Activated CD8-positive, alpha-beta memory T cell treated with anti-CD3 and anti-CD28 coated beads for 1 hour (primary cell): ENCODE measurements at places on chromosomes 12 and 14.

- DNase-seq: no peak
Measured at GRCh38 chr12:77816196-77816595, 14.5 kb upstream of the NAV3 start.

DNA sequence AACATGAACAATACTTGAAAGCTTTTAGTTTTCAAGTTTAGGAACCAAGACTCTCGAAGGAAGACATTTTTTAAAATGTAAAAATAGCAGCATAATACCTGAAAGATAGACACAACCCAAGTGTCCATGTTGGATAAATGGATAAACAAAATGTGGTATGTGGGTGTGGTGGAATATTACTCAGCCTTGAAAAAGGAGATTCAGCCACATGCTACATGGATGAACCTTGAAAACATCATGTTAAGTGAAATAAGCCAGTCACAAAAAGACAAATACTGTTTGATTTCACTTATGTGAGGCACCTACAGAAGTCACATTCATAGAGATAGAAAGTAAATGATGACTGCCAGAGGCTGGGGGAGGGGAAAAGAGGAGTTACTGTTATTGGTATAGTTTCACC is 228.7 kb downstream of the FBXL14 start:
- DNase-seq: no peak

GRCh38 chr14:90061685-90062126 is at the start of gene KCNK13:
KCNK13 (plus strand) TSS chr14:90061994; CDS start chr14:90062206, 212 bp downstream.
- no peak for DNase-seq

GRCh38 chr14:88668448-88669116 is 105.7 kb downstream of the ZC3H14 start:
- DNase-seq: no peak

DNA sequence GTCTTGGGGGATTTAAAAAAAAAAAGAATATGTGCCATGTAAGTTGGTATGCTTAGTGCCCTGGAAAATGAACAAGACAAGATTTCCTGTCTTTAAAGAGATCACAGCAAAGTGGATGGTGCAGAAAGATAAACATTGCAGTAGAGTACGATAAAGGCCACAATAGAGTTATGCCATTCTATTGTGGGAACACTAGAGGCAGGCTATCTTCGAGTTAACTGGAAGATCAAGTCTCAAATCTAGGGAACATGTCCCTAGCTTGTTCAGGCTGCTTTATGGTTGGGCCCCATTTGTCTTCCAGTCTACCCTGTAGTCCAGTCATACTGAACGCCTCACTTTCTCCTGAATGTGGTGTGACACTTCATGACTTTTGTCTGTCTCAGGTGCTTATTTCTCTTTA is 18.7 kb upstream of the CCT2 start:
- DNase-seq: no peak

- no peak for DNase-seq
Measured at GRCh38 chr14:68510201-68511128, 282.4 kb downstream of the ZFP36L1 start.

- DNase-seq: no peak
Measured at GRCh38 chr12:39081910-39082309, 176.5 kb upstream of the CPNE8 start.

DNA sequence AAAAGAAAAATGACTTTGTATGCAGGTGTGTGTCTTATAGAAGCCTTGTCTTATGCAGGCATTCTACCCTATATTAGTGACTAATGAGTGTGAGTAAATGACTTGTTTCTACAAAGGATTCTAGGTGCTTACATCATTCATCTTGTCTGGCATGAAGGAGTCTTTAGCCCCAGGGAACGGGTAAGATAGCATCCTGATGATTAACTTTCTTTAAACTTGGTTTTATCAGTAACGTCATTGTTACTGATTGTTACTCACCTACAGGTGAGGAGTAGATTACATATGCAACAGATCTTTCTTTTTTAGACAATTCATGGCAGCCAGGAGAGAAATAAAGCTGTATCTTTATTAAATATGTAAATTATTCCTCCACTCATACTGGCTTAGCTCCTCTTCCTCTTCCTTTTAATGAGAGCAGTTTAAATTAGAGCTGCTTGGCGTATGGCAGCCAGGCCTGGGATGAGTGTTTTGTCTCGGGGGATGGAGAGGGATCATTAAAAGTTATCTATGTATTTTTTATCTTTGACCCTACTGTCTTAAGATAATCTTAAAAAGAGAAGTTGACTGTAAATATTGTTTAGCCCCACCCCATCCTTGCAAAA is 57.2 kb upstream of the ATP2A2 start:
- no peak for DNase-seq

GRCh38 chr12:48768147-48768546 is 20.7 kb downstream of the ADCY6 start:
- no peak for DNase-seq

- no peak for DNase-seq
Measured at GRCh38 chr14:64303471-64303917, 9.3 kb upstream of the ESR2 start.

GRCh38 chr12:30461026-30461615 is 234.5 kb downstream of the IPO8 start:
- no peak for DNase-seq

GRCh38 chr12:116916122-116916521 is 5.4 kb downstream of the FBXW8 start:
- DNase-seq: no peak

GRCh38 chr12:66584673-66585072 is 94.2 kb downstream of the GRIP1 start:
- no peak for DNase-seq
